Activated naive CD4-positive, alpha-beta T cell treated with anti-CD3 and anti-CD28 coated beads, Interleukin-2, amount 10 ng/mL, durations not matched to agents 5 hours and 36 hours (primary cell): ENCODE measurements at places on chromosomes 2 and 18. TPM values are rescaled to one million over a fixed set of nuclear protein-coding genes. Genes with fewer than 3 reads are reported as not detected.

The SLC9A4 gene
- total RNA-seq: 0.13 TPM

The ZSWIM2 gene
- total RNA-seq: not detected

The IGFBP5 gene
- total RNA-seq: not detected

The SETBP1 gene
- total RNA-seq: 2.7 TPM

The RSAD2 gene
- 12.9 TPM for total RNA-seq

The DYNC1I2 gene
- total RNA-seq: 51.9 TPM

The PARD6G gene
- 0.46 TPM for total RNA-seq

The MTCL1 gene
- total RNA-seq: 2.9 TPM

The SATB2 gene
- 0.07 TPM for total RNA-seq

The CIB4 gene
- not detected for total RNA-seq

The MPPE1 gene
- 52.3 TPM for total RNA-seq

The VIT gene
- not detected for total RNA-seq

The SLC19A3 gene
- total RNA-seq: not detected

The UGT1A5 gene
- not detected for total RNA-seq

The PTPN2 gene
- 69.9 TPM for total RNA-seq

The ALLC gene
- not detected for total RNA-seq

The ANKRD30B gene
- not detected for total RNA-seq

The NYAP2 gene
- not detected for total RNA-seq

The NT5DC4 gene
- total RNA-seq: not detected

The PAX8 gene
- 1.6 TPM for total RNA-seq

The PDCD1 gene
- total RNA-seq: 2.2 TPM
